H54 (cell line): ENCODE measurements at places on chromosomes 5 and 9.
A peak's percentile ranks its signal among the peaks of the same experiment; 100 is the strongest.

- no peak for DNase-seq
These were observed 67.6 kb downstream of the HMCN2 start for GRCh38 chr9:130333041-130333711.

DNA sequence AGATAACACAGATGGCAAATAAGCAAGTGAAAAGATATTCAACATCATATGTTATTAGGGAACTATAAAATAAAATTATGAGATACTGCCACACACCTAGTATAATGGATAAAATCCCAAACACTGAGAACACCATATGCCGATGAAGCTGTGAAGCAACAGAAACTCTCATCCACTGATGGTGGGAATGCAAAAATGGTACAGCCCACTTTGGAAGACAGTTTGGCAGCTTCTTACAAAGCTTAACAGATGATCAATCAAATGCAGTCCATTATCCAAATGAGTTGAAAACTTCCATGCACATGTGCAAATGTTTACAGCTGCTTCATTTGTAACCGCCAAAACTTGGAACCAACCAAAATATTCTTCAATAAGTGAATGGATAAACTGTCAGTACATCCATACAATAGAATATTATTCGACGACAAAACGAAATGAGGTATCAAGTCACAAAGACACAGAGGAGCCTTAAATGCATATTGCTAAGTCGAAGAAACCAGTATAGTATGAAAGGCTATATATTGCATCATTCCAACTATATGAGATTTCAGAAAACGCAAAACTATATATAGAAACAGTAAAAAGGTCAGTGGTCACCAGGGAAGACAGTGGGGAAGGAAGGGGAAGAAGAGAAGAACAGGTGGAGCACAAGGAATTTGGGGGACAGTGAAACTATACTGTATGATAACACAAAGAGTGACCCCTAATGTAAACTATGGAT, 14.9 kb downstream of the PFDN1 start:
- DNase-seq, result no peak

GRCh38 chr9:106066940-106067524, 372.7 kb downstream of the TMEM38B start:
- no peak for DNase-seq

GRCh38 chr5:67395790-67396418, 199.3 kb upstream of the CD180 start:
- DNase-seq, result no peak

DNA sequence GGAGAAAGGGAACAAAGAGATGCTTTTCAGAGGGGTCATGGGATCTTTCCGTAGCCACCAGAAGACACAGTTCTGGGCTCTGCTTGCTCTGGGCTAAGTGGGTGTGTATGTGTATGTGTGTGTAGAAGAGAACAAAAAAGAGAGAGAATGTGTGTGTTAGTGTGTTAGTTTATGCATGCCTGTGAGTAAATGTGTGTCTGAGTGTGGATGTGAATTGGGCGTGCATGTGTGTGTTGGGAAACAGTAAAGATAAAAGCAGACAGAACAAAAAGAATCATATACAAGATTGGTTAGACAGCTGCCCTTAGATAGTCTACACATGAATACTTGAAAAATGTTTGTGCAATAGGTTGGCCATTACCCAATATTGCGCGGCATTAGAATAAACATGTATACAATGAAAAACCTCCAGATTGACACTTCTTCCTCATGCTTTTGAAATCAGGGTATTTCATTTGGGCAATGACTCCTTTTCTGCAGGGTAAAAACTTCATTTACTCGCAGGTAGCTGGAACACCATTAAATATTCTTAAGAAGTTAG, 36.5 kb upstream of the HSPA9 start:
- no peak for DNase-seq

GRCh38 chr5:23389291-23390101, 117.9 kb upstream of the PRDM9 start:
- DNase-seq, result no peak

GRCh38 chr9:135530146-135530545, 8.9 kb downstream of the LCN1 start:
- DNase-seq, result no peak

DNA sequence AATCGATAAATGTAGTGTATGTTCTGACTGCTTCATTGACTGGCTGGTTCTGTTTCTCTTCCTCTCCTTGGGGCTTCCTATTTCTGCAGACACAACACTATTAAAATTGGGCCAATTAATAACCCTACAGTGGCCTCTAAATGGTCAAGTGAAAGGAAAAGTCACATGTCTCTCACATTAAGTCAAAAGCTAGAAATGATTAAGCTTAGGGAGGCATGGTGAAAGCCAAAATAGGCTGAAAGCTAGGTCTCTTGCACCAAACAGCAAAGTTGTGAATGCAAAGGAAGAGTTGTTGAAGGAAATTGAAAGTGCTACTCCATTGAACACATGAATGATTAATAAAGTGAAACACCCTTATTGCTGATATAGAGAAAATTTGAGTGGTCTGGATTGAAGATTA, 58.2 kb downstream of the CCNH start:
- no peak for DNase-seq

GRCh38 chr9:10032166-10032565, 580.6 kb downstream of the PTPRD start:
- DNase-seq, result no peak

- DNase-seq, result no peak
These were observed 168.8 kb upstream of the RAI14 start for GRCh38 chr5:34487159-34487879.

- no peak for DNase-seq
These were observed 162.8 kb downstream of the TLE1 start for GRCh38 chr9:81526587-81526986.

DNA sequence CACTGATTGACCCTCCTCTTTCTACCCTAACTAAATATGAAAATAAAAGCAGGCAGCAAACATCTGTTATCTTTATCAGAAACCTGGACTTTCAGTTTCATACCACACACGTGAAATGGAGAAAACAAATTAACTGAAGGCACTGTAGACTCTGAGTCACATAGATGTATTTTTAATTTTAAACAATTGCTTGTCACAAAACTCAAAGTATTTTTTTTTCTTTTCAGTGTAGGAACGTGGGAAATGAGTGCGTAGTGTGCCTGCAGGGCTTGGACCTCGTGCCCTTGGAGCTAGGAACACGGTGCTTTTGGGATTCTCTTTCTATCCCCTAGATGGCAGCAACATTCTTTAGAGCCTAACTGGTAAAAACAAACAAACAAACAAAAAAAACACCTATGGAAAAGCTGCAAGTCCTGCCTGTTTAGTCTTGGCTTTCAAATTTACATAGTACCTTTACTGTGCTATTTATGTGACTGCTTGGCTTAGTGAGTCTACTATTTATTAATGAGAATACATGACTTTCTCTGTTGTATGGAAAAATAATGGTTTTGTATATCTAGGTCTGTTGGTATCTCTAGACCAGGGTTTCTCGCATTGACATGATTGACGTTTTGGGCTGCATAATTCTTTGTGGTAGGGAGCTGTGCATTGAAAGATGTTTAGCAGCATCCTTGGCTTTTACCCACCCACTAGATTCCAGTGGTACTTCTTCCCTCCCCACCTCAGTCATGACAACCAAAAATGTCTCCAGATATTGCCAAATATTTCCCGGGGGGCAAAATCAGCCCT, 16.8 kb upstream of the ACTBL2 start:
- peak; percentile 15 for DNase-seq

DNA sequence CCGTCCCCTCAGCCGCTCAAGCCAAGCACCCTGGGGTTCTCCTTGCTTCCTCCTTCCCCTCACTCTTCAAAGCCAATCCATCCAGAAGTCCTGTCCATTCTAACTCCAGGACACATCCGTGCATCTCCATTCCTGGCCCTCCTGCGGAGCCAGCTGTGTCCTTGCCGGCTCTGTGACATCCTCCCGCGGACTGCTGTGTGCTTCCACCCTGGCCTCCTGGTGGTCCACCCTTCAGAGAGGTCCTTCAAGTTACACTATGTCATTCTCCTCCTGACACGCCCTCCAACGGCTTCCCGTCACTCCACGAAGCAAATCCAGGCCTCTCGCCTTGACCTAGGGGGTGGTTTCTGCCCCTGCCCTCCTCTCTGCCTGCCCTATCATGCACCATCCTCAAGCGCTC, 13.0 kb upstream of the SCGB3A1 start:
- DNase-seq, result no peak
